D721Med (cell line): ENCODE measurements at places on chromosomes 6 and 20.

DNA sequence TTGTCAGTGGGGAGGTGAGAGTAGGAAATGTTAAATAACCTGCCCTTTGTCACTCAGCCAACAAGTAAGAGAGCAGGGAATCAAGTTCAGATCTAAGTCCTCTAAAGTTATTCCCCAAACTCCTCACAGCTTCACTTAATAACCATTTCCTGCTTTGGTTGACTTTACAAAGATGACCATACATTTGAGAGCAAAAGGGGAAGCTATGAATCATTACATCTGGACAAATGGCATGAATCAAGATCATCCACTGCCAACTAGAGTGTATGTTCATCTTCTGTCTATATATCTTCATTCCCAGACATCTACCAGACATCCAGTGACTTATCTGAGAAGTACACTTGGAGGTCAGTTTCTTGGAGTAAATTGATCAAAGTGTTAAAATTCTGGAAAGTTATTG lies 15.1 kb upstream of the HIVEP2 start:
- no peak for DNase-seq

- DNase-seq = no peak
Observed at GRCh38 chr20:40160097-40160550, 528.9 kb downstream of the MAFB start.

- no peak for DNase-seq
Observed at GRCh38 chr6:132505158-132505557, 7.8 kb downstream of the STX7 start.

DNA sequence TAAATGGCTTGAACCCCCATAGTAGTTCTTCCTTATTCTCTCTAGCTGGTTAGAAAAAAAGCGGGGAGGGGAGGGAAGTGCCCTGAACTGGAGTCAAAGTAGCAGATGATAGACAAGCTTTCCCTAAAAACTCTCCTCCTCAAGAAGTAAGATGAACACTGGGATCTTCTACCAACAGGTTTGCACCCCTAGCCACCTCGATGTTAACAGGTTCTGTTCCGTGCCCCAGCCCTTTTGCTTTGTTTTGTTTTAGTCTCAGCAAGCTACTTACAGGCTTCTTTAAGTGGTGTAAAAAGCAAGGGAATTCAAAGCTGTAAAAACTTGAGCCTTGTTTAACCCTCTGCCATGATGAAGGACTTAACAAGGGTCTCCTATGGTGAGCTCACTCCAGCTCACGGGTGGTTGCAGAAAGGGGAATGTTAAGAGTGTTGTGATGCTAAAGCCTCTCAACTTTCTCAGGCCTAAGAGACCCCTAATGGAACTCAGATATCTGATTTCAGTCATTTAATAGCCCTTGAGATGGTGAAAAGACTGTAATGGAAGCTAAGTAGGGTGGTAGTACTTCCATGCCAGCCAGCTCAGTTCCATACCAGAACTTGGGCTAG lies 106.0 kb downstream of the FOXO3 start:
- DNase-seq = no peak

GRCh38 chr6:147950623-147950987 lies 392.0 kb upstream of the SASH1 start:
- DNase-seq = no peak

DNA sequence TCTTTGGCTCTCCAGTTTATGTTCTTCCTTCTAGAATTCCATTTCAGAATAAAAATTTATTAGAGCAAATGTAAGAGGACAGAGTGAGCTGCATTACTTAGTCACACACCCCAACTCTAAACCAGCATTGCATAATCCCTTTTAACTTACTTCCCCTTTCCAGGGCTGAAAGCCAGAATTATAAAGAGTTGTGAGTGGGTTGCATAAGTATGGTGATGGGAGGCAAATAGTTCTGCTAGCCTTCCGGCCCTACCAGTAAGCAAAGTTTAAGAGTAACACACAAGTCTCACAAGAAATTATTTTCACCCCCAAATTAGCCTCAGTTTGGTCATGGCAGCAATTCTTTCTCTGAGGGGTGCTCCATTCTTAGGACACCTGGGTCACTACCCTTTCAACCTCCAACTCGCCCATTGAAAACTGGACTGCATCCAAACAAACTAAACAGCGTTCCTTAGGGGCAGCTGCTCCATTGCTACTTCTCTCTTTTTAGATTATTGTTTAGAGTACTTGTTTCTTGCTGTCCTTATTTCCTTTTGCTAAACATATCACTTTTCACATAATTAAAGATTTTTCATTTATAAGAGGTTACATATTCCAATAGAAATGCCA lies 1.6 kb downstream of the KIAA0408 start:
- no peak for DNase-seq
